Right ventricle myocardium superior (tissue), 1 donor: ENCODE measurements at places on chromosomes 5 and 9. TPM values are rescaled to one million over a fixed set of nuclear protein-coding genes. Genes with fewer than 3 reads are reported as not detected.

IGFBPL1 gene
- not detected for total RNA-seq

ECPAS gene
- total RNA-seq: 120 TPM

BHMT2 gene
- 10.0 TPM for total RNA-seq

DNA sequence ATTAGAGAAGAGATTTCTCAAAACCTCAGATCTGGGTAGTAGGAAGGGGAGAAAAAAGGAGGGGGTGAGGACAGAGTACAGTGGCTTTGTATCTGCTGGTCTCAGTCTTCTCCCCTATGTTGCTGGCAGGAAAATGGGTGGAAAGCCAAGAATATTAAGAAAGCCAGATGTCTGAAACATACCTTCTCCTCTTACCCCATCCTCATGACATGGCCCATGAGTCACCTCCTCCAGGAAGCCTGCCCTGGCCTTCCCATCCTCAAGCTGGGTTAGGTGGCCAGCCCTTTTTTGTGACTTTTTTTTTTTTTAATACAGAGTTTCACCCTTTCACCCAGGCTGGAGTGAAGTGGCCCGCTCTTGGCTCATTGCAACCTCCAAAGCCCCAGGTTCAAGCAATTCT lies 61.8 kb downstream of the ABCA1 start:
- DNase-seq: no peak

GRCh38 chr9:365436-365835 lies 150.8 kb downstream of the DOCK8 start:
- DNase-seq: no peak

DNA sequence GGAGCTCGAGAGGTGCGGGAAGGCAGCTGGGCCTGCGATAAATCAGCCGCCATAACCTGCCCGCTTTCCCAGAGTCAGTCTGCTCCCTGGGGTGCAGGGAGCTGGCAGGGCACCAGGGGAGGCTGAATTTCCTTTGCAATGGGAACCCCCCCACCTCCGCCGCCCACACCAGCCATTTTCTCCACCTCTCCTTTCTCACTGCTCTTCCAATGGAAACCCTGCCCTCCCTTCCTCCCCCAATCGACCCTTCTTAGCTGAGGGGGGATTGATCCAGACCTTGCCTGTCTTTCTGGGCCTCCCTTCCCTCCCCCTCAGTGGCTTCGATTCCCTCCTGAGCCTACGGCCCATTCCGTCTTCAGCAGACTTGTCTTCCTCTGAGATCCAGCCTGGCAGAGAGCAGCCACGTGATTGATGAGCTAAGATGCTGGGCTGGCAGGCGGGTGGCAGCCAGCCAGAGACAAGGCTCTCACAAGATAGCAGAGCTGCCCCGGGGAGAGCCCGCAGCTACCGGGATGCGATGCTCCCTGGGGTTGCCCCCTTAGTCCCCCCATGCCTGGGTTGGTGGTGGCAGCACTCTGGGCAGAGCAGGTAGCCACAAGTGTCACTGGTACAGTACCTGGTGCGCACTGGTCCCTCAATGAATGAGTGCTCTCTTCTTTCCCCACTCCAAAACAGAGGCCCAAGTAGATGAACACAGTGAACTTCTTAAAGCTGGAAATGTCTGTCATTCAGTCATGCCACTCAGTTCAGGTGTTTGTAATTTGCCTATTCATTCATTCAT lies 53.7 kb upstream of the FABP6 start:
- DNase-seq: peak; percentile 77

DNA sequence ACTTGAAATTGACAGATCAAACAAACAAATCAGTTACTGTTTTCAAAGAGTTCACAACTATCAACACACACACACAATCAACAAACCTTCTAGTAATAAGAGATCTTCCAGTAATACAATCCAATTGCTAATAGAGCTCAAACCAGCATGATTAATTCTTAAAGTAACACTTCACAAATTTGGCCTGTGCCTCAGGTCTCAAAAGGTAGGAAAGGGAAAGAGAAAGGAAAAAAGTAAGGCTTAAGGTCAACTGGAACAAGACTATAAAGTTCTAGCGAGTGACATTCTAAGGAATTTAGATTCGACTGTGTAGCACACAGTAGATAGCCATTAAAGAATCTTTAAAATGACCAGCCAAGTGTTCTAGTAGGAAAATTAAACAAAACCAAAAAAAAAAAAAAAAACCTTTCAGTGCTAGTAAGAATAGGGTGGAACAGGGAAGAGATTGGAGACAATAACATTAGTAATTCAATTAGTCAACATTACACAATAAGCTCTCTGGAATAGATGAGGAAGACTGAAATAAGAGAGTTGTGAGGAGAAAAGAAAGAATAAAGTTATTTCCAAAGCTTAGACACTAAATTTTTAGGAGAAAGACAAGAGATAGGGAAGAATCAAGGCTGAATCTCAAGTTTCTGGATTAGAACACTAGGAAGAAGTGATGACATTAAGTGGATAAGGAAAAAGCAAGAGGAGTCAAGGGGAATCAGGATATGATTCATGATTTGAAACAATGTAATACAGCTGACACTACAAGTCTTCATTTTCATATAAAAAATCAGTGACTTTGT lies 86.1 kb downstream of the FBXL17 start:
- no peak for DNase-seq

DNA sequence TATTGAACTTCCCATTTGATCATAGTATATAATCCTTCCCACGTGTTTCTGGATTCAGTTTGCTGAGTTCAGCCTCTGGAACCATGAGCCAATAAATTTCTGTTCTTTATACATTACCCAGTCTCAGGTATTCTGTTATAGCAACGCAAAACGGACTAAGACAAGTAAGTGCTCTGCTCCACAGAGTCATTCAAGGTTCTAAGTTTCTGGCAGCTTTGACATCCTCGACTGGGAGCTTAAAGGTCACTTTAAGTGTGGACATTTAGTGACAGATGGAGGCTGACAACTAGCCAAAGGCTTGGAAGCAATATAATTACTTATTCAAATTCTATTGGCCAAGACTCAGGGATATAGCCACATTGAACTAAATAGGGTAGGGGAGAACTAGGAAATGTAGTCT lies 177.7 kb upstream of the RASEF start:
- no peak for DNase-seq

DNA sequence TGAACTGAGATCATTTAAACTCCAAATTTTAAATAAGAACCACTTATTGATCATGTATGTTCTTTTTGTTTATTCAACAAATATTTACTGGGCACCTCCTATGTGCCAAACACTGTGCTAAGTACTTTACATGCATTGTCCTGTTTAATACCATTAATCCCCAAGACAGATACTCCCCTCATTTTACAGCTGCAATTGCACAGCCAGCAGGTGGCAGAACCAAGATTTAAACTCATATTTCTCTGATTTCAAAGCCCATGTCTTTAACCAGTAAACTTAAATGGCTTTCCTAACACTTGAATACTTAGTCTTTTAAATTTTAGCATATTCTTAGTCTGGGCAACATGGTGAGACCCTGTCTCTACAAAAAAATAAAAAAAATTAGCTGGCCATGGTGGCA lies 43.4 kb upstream of the KIAA1958 start:
- no peak for DNase-seq

DNA sequence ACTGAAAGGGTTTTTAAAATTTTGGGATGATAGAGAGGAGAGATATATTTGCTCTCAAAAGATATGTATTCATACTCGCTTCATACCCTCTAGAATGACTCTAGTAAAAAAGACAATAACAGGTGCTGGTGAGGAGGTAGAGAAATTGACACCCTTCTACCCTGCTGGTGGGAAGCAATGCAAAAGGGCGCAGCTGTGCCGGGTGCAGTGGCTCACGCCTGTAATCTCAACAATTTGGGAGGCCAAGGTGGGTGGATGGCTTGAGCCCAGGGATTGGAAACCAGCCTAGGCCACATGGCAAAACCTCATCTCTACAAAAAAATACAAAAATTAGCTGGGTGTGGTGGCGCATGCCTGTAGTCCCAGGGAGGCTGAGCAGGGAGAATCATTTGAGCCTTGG lies 33.9 kb upstream of the NXNL2 start:
- no peak for DNase-seq

DNA sequence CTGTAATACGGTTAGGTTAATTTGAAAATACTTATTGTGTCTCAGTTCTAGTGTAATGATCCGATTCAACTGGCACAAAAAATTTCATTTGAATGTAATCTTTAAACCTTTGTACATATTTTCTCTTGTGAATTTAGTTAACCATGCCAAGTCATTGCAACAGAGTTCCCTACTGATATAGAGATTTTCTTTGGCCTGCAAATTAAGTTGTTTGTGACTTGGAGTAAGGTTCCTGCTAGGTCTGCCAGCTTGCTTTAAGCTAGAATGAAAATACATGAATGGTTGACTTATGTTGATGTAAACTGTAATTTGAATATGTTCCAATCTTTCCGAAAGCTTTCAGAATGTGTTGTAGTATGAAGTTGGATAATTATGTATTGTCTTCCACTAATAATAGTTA lies 1004.1 kb upstream of the EDIL3 start:
- DNase-seq: no peak

GRCh38 chr9:132543960-132544359 lies 38.4 kb upstream of the BARHL1 start:
- DNase-seq: no peak
